ENCODE measurements at places on chromosomes 16 and 17.

DNA sequence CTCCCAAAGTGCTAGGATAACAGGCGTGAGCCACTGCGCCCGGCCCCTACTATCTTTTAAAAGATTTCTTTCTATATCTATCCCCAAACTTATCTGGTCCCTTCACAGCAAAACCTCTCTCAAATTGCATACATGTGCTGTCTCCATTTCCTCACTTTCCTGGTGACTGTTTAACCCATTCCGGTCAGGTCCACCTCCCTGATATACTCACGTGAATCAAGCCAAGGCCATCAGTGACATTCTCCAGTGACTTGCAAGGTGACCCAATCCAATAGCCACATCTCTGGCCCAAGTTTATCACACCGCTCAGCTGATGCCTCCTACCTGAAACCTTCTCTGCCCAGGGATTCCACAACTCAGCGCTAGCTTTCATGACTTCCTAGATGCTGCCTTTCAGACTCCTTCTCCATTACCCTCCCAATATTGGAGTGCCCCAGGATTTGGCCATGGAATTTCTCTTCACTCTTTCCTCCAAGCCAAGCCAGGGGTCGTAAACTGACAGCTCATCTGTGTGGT lies 1.4 kb upstream of the CTCF start:
- DNase-seq, result no peak

DNA sequence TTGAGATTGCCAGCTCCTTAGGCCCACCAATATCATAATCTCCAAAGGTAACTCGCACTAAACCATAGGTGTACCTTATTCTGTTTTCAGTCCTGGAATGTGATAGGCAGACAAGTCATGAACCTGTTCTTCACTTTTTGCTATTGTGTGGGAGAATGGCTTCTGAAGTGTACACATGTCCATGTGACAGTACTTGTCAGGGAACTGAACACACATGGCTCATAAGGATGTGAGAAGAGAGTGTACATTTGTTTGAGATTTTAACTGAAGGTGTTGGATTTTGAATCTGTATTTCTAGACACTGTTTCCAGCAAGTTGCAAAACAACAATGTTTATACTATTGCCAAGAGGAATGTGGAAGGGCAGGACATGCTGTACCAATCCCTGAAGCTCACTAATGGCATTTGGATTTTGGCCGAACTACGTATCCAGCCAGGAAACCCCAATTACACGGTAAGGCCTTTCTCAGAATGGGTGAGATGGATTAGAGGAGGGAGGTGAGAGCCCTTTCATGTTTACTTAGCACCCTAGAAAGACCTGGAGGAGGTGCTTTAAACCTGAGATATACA lies 14.5 kb upstream of the RASL10B start:
- DNase-seq, result no peak

GRCh38 chr17:12566291-12566690 lies 99.4 kb upstream of the MYOCD start:
- no peak for DNase-seq

GRCh38 chr17:44913676-44914075 lies 1.6 kb downstream of the GFAP start:
- no peak for DNase-seq

DNA sequence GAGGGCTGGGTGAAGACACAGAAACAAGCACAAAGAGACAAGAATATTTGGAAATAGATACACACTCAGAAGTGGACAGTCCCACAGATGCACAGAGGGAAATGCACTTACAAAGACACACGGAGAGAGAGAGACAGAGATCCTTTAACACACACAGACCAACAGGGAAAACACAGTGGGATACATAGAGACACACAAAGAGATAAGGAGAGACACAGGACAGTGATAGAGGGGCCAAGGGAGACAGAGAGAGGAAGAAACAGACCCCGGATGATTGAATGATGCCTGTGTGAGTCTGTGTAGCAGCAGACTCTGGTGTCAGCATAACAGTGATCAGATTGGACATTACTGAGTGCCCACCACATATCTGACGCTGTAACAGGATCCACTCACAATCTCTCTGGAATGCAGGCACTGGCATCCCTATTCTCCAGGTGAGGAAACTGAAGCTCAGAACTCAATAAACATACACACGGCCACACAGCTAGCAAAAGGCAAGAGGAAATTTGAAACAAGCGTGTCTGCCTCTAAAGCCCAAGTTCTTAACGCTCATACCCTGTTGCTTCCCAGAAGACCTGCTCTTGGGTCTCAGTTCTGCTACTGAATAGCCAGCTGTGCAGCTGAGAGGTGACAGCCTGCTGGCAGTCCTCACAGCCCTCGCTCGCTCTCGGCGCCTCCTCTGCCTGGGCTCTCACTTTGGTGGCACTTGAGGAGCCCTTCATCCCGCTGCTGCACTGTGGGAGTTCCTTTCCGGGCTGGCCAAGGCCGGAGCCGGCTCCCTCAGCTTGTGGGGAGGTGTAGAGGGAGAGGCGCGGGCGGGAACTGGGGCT lies 186.3 kb upstream of the NLRP1 start:
- peak; percentile 26 for DNase-seq

DNA sequence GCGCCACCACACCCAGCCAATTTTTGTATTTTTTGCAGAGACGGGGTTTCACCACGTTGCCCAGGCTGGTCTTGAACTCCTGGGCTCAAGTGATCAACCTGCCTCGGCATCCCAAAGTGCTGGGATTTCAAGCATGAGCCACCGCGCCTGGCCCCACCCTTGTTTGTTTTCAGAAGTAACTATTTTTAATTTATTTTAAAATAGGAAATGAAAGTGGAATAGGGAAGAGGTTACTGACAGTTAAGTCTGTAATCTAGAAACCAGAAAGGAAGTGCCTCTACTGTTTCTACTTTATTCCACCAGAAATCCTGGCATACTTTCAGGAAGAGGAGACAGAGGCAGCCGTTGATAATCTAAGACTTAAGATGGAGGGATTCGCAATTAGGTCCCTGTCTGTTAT lies 225.6 kb downstream of the TANC2 start:
- no peak for DNase-seq

GRCh38 chr17:79306424-79307318 lies 232.0 kb downstream of the ENGASE start:
- no peak for DNase-seq

- no peak for DNase-seq
Measured at GRCh38 chr17:3032258-3033247, 30.9 kb downstream of the OR1D5 start.

- DNase-seq, result no peak
Measured at GRCh38 chr17:82323514-82324234, 6.3 kb upstream of the CD7 start.

DNA sequence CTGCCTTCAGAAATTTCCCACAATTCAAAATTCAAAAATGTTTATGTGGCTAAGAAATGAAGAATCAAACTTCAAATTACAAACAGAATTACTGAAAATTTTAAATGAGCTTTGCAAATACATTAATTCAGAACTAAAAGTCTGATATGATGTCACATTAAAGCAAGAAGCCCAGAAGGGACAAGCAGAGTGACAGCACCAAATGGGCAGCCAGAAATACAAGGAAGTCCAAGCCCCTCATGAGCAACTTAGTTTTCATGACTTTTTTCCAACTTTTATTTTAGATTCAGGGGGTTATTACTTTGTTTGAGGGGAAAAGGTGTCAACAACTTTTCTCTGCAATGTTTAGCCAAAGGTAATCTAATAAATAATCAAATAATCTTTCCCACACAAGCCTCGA lies 21.5 kb downstream of the UBE2G1 start:
- DNase-seq, result no peak

DNA sequence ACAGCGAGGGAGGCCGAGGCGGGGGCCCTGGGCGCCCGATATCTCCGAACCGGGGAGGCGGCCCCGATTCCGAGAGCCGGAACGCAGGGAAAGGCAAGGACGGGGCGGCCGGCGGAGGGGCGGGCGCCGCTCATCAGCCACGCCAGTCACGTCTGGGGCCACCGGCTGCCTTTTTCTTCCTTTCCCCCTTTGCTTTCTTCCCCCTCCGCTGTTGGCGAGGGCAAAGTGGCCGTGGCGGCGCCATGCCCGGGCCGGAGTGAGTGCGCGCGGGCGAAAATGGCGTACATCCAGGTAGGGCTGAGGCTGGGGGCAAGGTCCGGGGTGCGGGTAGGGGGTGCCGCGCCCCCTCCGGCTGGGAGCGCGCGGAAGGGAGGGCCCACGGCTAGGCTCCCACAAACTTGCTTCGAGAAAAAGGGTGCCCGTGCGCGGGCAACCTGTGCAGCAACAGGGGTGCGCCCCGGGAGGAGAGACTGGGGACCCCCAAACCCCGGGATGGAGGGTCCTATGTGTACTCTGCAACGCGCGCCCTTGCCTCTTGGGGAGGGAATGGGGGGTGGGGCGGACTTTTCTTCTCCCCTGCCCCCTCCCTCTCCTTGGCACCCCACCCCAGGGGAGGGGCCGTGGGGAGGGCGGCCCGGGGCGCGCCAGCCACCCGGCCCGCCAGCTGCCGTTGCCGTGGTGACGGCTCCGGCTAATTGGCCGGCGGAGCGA lies 486 bp downstream of the SYT17 start:
- peak; percentile 40 for DNase-seq

GRCh38 chr16:588889-589657 lies 793 bp upstream of the RAB40C start:
- peak; percentile 98 for DNase-seq

DNA sequence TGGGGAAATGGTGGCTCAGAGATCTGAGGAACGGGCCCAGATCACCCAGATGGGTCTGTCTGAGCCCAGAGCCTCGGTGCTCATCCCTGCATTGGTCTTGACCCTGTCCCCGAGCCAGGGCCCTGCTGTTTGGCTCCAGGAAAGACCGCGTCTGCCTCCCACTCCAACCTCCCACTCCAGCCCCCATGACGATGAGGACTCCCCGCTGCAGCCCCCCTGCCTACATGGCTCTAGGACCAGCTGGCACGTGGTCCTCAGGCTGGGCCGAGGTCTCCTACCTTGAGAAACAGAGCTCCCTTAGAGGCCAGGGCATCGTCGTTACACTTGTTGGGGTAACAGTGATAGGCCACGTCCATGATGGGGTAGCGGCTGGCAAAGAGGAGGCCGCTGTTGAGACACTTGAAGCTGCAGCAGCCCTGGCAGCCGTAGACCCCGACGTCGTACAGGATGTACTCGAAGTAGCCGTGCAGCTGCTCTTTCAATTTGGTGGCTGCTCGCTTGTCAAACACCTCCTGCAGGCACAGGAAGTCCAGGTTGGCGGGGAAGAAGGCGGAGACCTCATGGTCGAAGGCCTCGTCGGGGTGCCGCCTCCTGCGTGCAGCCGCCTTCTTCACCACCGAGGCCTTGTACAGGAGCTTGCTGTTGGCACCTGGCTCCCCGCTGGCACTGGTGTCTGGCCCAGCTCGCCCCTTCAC lies 59.9 kb downstream of the PRMT7 start:
- no peak for DNase-seq

- no peak for DNase-seq
Measured at GRCh38 chr16:265711-266110, 10.0 kb downstream of the RGS11 start.

DNA sequence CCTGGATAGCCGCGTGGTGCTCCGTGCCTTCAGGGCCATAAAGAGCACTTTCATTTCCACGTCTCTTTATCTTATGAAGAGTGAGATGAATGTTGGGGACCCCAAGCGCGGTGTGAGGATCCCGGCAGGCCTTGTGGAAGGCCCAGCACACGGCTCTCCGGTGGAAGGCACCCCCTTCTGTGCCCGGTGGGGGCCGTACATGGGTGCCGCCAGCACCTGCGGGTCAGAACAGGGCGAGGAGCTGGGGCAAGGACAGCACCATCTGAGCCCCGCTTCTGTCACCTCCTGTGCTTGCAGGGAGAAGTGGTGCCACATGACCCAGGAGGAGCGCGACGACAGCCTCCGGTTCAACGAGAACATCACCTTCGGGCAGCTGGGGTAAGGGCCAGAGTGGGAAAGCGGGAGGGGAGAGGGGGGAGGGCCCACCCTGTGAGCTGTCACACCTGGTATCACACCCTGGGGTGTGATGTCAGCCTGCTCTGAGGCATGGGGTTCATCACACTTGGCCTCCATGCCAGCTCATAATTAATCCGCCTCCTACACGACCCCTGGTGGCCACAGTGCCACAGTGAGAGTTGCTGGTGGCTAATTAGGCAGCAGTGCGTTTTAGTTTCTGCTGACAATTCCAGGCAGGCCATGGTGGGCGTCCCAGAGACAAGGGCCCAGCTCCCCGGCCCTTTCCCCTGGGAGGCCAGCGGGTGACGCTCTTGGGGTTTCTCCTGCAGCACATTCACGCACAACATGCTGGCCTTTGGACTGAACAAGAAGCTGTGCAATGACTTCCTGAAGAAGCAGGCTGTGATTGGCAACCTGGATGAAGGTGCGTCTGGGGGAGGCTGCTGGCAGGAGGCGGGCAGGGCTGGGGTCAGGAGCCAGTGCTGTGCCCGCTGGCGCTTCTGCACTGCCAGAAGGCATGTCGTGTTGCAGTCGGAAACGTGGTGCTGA lies 25.7 kb downstream of the CIBAR2 start:
- DNase-seq, result peak; percentile 69

- no peak for DNase-seq
Measured at GRCh38 chr16:12448504-12448903, 355.2 kb downstream of the CPPED1 start.

DNA sequence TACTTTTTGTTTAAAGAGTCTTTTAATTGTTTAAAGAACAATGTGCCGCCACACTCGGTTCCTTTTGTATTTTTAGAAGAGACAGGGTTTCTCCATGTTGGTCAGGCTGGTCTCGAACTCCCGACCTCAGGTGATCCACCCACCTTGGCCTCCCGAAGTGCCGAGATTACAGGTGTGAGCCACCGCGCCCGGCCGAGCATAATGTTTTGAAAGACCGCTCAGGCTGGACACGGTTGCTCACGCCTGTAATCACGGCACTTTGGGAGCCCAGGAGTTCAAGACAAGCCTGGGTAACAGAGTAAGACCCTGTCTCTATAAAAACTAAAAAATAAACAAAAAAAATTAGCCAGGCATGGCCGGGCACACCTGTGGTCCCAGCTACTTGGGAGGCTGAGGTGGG lies 59.8 kb downstream of the RNF213 start:
- no peak for DNase-seq

GRCh38 chr16:80511824-80512592 lies 28.8 kb upstream of the DYNLRB2 start:
- DNase-seq, result no peak

DNA sequence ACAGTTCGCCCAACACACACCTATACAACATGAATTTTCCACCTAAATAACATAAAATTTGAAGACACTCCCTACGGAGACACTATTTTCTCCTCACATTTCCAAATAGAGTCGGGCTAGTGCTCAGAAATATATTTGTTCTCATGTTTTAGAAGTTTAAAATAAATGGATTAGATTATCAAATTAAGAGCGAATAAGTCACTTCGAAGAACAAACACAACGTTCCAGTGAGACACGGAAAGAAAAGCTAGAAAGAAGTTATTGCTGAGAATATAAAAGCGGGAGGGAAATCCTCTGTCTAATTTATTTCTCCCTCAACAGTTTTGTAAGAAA lies 2.0 kb upstream of the HS3ST3B1 start:
- DNase-seq, result no peak

GRCh38 chr16:17219991-17220390 lies 250.8 kb downstream of the XYLT1 start:
- no peak for DNase-seq

- no peak for DNase-seq
Measured at GRCh38 chr17:76593384-76593826, 7.7 kb upstream of the ST6GALNAC2 start.

DNA sequence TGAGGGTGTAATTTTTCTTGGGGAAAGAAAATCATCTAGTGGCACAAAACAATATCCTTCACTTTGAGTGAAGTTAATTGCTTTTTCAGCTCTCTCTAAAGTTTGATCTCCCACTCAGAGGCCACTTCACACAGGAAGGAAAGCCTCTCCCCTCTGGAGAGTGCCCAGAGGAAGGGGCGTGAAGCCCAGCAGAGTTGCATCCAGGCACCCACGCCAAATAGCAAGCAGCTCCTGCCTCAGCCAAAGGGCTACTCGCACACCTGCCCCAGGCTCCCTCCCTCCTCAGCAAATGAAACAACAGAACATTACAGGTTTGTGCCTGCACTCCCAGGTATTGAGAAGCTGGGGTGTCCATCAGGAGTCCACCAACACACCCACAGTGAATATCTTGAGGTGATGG lies 183.0 kb upstream of the RPL38 start:
- DNase-seq, result no peak

All from femur (tissue), 1 donor.